ENCODE measurements at places on chromosomes 3 and 15.
A peak's percentile ranks its signal among the peaks of the same experiment; 100 is the strongest.

DNA sequence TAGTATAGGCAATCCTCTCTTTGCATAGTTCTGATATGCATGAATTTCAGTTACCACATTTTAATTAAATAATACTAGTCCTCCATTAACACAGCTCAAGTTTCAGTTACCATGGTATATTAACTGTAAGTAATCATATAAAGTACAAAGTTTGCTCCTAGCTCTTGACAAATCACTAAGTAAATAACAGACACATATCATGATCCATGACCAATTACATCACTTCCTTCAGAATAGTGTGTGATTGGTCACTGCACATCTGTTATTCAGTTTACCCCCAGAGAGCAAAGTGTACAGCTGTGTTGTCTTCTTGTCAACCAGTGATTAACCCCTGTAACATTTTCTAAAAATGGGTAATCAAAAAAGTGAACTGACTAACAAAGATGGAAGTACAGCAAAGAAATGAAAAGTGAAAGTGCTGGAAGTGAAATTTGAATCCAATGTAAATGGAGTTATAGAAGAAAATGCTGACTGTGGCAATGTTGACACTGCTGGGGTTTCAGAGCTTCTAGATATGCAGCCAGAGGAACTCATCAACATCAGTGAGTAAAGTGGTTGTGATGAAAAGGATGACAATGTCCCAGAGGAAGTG is 30.2 kb upstream of the LEKR1 start:
- no peak overlapping the region for H3K4me3 ChIP-seq
- H3K27me3 ChIP-seq: no peaks in the 10 kb centered on the region
- no peak overlapping the region for H3K27ac ChIP-seq
- DNase-seq: no peak
- peaks cover 14% of the 10 kb centered on the region for H3K36me3 ChIP-seq
- peaks cover 23% of the 10 kb centered on the region for H3K4me1 ChIP-seq

- H3K4me3 ChIP-seq: no peak overlapping the region
- H3K4me1 ChIP-seq: peaks cover 29% of the 10 kb centered on the region
- H3K36me3 ChIP-seq: peaks cover 2% of the 10 kb centered on the region
- DNase-seq: no peak
- H3K27ac ChIP-seq: peak overlapping the region; percentile 88
Measured at GRCh38 chr3:50575372-50575771, 6.0 kb downstream of the HEMK1 start.

DNA sequence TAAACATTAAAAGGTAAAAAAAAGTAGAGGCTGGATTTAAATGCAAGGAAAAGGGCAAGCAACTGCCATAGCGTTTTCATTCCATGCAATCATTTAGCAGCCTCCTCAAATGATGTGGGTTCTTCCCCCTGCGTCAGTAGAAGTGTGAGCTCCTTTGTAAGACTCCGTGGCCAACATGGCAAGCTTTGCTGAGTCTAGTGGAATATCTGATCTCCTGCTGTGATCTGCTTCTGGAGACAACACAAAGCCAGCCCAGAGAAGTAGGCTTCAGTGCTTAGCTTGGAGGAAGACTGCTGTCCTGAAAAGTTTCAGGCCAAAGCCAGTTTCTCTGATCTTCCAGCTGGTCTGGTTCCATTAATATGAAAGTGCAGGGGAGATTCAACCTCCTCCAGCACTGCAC is 70.4 kb downstream of the ARPP21 start:
- no peak overlapping the region for H3K4me3 ChIP-seq
- peaks cover 3% of the 10 kb centered on the region for H3K27me3 ChIP-seq
- H3K27ac ChIP-seq: no peak overlapping the region

- no peak overlapping the region for H3K4me3 ChIP-seq
- H3K27me3 ChIP-seq: no peaks in the 10 kb centered on the region
- H3K4me1 ChIP-seq: no peaks in the 10 kb centered on the region
- H3K27ac ChIP-seq: no peak overlapping the region
- H3K36me3 ChIP-seq: no peaks in the 10 kb centered on the region
Measured at GRCh38 chr3:87436781-87437543, 160.6 kb upstream of the POU1F1 start.

DNA sequence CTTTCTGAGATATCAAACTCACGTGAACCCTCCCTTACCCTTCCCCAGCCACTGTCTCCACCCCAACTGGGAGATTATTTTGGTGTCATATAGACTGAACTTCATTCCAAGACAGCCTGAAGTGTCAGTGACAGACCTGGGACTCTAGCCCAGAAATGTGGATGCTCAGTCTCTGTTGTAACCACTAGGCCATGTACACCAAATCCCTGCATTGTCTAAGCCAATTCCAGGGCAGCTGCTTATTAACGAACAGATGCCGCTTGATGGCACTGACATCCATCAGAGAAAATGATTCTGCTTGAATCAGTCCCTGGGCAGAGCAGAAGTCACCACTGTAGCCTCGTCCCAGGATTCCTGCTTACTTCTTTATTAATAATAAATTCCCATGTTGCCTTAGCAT is 305.5 kb downstream of the GRM7 start:
- no peaks in the 10 kb centered on the region for H3K36me3 ChIP-seq
- no peak overlapping the region for H3K27ac ChIP-seq
- no peak for DNase-seq
- H3K4me3 ChIP-seq: no peak overlapping the region
- H3K27me3 ChIP-seq: peaks cover 6% of the 10 kb centered on the region

DNA sequence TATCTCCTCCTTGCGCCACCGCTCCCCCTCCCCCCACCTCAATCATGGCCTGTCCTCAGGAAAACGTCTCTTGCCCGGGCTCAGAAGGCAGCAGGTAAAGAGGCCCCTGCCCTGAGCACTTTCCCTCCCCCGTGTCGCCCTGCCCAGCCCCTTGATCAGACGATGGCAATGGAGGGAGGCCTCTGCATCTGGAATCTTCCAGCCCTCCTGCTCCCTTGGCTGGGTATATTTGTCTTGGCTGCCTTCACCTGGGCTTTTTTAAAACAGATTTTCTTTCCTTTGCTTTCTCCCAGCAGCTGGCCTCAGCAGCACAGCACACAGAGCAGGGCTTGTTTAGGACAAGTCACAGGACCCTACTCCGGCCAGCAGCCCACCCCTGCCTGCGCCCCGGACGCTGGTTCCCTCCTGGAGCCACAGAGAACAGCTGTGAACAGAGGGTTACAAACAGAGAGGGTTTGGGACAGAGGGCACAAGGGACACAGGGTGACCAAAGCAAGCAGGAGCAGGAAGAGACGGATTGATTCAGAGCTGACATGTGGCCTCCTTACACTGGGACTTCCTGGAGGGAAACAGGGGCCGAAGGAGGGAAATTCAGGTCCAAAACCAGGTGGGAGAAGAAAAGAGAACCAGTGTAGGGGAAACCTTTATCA is 78.7 kb downstream of the ISG20 start:
- H3K36me3 ChIP-seq: no peaks in the 10 kb centered on the region
- H3K27me3 ChIP-seq: peaks cover 11% of the 10 kb centered on the region
- H3K27ac ChIP-seq: no peak overlapping the region
- DNase-seq: no peak
- H3K4me1 ChIP-seq: peaks cover 2% of the 10 kb centered on the region
- no peak overlapping the region for H3K4me3 ChIP-seq

GRCh38 chr3:72176537-72177041 is 391.6 kb upstream of the PROK2 start:
- peaks cover 10% of the 10 kb centered on the region for H3K36me3 ChIP-seq
- peaks cover 15% of the 10 kb centered on the region for H3K4me1 ChIP-seq
- H3K27ac ChIP-seq: peak overlapping the region; percentile 60
- H3K27me3 ChIP-seq: peaks cover 32% of the 10 kb centered on the region
- no peak for DNase-seq
- peak overlapping the region; percentile 14 for H3K4me3 ChIP-seq

- no peak for DNase-seq
- H3K36me3 ChIP-seq: peaks cover 79% of the 10 kb centered on the region
- H3K4me3 ChIP-seq: no peak overlapping the region
- no peak overlapping the region for H3K27ac ChIP-seq
Measured at GRCh38 chr3:20111836-20112235, 71.6 kb downstream of the KAT2B start.

GRCh38 chr3:178498871-178499270 is 37.4 kb upstream of the KCNMB2 start:
- no peak overlapping the region for H3K4me3 ChIP-seq
- H3K27me3 ChIP-seq: peaks cover 4% of the 10 kb centered on the region
- no peaks in the 10 kb centered on the region for H3K36me3 ChIP-seq
- DNase-seq: no peak
- no peaks in the 10 kb centered on the region for H3K4me1 ChIP-seq

DNA sequence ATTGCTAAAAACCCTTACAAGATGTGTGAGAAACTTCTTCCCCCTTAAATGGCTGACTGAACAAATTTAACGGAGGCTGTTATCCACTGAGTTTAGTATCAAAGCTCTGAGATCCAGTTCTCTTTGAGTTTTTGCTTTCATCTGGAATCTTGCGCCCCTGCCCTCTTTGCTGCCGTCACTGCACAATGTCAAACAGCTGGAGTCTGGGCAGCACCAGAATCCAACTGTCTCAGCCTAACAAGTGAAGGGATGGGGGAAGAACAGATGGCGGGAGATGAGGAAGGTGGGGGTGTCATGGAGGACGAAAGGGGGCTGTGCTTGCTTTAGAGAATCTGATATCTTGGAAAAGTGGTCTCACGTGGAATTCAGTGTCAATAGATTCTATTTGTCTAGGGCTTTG is 7.0 kb upstream of the BOC start:
- H3K4me1 ChIP-seq: no peaks in the 10 kb centered on the region
- H3K36me3 ChIP-seq: peaks cover 2% of the 10 kb centered on the region
- H3K27me3 ChIP-seq: peaks cover 31% of the 10 kb centered on the region
- no peak overlapping the region for H3K27ac ChIP-seq

GRCh38 chr15:30953731-30954378 is 37.6 kb downstream of the MTMR10 start:
- peaks cover 17% of the 10 kb centered on the region for H3K36me3 ChIP-seq
- H3K4me1 ChIP-seq: peaks cover 8% of the 10 kb centered on the region
- H3K4me3 ChIP-seq: no peak overlapping the region
- no peak for DNase-seq
- peak overlapping the region; percentile 71 for H3K27ac ChIP-seq

DNA sequence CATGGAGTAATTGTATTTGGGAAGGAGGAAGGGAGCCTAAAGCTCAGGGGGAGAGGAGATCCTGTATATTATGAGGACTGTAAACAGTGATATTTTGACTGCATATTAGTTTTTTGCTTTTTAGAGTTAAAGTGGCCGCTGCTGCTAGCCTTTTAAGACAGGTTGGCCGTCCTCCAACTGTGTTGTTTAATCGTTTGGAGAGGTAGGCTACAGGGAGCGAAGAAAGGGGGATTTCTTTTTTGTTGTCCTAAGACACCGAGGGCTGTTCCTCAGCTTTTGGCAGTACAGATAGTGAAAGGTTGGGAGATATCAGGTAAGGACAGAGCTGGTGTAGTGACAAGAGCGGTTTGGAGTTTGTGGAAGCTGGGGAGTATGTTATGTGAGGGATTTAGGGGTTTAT is 38.2 kb upstream of the RNF7 start:
- no peak overlapping the region for H3K27ac ChIP-seq
- H3K36me3 ChIP-seq: no peaks in the 10 kb centered on the region
- DNase-seq: no peak
- H3K4me1 ChIP-seq: no peaks in the 10 kb centered on the region

DNA sequence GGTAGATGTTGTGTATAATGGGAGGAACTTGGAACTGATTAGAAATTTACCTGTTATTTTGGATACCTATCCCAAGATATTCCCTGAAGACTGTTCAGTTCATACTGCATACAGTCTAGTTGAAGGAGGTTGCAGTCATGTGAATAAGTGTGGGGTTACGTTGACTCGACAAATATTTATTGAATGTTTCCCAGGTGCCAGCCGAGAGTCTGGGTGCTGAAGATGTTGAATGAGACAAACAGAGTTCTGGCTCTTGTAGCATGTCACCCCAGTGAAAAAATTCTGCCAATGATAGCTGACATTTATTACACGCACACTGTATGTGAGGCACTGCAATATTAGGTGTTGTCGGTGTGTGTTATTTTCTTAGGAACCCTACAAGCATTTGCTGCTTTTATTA is 176.0 kb downstream of the KCNMB2 start:
- H3K27me3 ChIP-seq: no peaks in the 10 kb centered on the region
- no peak for DNase-seq
- no peaks in the 10 kb centered on the region for H3K4me1 ChIP-seq
- H3K36me3 ChIP-seq: no peaks in the 10 kb centered on the region

DNA sequence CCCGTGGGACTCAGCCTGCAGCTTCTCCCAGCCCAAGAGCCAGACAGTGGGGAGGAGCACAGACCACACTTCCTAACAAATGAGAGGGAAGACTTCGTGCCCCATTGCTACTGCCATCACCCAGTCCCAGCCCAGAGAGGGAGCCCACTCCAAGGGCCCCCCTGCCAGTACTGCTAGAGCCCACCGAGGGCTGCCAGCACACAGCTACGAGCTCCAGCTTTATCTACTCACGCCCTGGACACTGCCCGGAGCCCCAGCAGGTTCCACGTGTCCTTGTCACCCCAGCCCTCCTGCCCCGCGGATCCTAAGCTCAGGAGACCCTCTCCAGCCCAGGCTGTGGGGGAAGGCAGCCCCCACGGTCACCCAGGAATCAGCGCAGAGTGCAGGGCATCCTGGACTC is 1.9 kb downstream of the GOLGA8A start:
- peaks cover 24% of the 10 kb centered on the region for H3K36me3 ChIP-seq
- H3K4me3 ChIP-seq: peak overlapping the region; percentile 79
- no peak overlapping the region for H3K27ac ChIP-seq
- DNase-seq: no peak

GRCh38 chr3:84906065-84906464 is 52.7 kb upstream of the CADM2 start:
- H3K36me3 ChIP-seq: no peaks in the 10 kb centered on the region
- no peak overlapping the region for H3K4me3 ChIP-seq
- no peaks in the 10 kb centered on the region for H3K27me3 ChIP-seq
- H3K27ac ChIP-seq: no peak overlapping the region
- H3K4me1 ChIP-seq: no peaks in the 10 kb centered on the region
- no peak for DNase-seq

GRCh38 chr15:56176996-56177395 is 66.7 kb downstream of the RFX7 start:
- H3K27me3 ChIP-seq: no peaks in the 10 kb centered on the region
- H3K4me3 ChIP-seq: no peak overlapping the region
- no peak overlapping the region for H3K27ac ChIP-seq
- DNase-seq: no peak
- peaks cover 33% of the 10 kb centered on the region for H3K36me3 ChIP-seq

DNA sequence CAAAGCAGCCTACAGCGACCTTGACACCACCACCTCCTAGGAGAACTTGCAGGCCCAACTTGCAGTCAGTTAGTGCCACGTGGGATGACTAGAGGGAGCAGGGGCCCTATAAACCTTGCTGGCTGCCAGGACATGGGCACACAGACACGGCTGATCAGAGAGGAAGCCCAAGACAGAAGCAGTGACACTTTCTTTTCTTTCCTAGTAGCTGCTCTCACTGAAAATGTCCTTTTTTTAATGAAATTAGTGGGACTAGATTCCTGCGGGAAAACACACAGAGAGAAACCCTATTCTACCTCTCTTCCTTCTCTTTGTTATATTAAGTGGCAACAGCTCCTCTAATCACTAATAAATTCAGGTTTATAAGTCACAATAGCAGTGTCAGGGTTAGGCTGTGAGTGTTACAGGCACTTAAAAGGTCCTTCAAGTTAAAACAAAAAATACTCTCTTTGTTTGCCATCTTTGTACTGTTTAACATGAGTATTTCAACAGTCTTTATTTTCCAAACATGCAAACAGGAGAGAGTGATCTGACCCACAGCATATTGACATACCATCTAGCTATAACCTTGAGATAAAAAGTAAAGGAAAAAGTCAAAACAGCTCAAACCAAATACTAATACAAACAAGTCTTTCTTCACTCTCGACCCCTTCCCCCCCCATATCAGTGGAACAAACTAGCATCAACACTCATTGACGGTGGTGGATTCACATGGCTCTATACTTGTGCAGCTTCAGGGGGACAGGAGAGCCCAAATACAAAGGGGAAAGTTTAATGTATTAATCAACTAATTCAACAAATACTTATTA is 2.1 kb upstream of the TMEM212 start:
- H3K27me3 ChIP-seq: no peaks in the 10 kb centered on the region
- no peaks in the 10 kb centered on the region for H3K4me1 ChIP-seq
- no peaks in the 10 kb centered on the region for H3K36me3 ChIP-seq
